ENCODE measurements at places on chromosomes 6 and 20.

DNA sequence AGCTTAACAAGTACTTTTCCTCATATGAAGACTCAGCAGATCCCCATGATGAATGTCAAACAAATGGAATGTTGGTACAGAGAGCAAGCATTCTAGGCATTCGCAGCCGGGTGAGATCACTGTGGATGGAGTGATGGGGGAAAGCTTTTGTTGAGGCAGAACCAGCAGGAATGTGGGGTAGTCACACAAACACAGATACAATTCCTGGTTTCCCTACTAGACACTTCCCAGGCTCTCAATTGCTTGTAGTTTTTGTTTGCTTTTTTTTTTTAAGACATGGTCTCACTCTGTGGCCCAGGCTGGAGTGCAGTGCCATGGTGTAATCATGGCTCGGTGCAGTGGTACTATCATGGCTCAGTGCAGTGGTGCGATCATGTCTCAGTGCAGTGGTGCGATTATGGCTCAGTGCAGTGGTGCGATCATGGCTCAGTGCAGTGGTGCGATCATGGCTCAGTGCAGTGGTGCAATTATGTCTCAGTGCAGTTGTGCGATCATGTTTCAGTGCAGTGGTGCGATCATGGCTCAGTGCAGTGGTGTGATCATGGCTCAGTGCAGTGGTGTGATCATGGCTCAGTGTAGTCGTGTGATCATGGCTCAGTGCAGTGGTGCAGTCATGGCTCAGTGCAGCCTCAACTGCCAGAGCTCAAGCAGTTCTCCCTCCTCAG is 15.4 kb upstream of the IER3 start:
- DNase-seq = no peak

DNA sequence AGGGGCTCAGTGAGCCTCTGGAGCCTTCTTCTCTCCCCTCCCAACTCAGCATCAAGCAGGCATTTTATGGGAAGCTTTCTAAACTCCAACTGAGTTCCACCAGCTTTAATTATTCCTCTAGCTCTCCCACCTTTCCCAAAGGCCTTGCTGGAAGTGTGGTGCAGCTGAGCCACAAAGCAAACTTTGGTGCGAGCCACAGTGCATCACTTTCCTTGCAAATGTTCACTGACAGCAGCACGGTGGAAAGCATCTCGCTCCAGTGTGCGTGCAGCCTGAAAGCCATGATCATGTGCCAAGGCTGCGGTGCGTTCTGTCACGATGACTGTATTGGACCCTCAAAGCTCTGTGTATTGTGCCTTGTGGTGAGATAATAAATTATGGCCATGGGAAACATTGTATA is 78.8 kb downstream of the ASXL1 start:
- DNase-seq = no peak

DNA sequence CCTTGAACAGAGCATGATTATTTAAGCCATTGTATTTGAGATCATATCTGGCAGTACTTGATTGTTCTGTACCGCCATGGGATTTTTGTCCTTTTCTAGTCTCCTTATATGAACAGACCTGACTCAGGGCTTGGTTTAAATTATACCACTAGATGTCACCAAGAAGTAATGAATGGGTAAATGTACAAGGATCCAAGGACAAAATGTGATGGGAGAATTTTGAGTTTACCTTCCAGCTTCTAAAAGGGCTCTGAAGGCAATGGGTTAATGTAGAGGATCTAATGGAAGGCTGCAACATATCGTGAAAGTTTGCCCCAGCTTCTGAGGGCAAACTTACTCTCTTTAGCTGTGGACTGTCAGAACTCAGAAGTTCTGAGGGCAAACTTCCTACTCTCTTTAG is 12.0 kb downstream of the RNF8 start:
- no peak for DNase-seq

DNA sequence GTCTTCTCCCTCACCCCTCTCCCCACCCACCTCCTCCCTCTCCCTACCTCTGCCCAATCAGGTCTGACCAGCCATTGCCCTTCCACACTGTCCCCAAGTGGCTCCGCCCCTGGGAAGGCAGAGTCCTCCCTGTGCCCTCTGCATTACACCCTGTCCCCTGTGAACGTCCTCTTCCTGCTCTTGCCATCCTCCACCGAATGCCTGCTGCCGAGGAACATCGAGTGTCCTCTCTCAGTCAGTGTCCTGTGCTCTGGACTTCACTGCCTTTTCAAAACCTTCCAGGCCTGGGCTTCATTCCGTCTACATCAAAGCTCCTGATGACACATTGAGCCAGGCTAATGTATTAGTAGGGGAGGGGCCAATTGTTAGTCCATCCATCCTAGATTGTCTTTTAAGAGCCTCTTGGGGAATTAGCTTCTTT is 3.3 kb upstream of the PACSIN1 start:
- no peak for DNase-seq

DNA sequence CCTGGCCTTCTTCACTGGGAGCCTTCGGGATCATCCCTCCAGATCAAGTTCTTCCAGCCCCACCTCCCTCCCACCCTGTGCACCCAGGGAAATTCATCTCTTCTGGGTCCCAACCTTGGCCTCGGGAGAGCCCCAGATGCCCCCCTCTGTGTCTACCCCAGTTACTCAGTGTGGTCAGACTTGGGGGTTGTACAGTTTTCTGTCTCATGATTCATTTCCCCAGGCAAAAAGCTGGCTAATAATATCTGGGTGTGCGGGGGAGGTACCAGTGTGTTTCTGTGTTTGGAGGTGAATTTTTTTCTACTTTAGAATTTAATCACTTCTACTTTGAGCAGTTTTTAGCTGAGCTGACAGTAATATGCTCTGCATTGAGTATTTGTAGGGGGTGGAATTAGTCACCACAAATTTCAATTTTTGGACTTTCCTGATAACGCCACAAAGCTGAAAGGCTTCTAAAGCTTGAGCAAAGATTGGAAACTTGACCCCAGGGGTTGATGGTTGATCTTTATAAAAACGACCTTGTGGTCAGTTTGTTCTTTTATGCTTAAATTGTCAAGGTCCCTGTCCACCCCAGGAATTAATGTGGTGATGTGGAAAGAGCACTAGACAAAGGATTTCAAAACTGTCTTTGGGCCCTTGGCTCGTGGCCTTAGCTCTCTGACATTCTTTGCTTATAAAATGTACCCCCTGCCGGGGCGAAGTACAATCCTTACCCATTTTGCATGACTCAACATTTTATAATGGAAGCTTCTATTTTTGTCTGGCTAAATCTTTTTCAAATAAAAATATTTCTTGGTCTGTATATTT is 284.7 kb upstream of the TAB2 start:
- DNase-seq = peak; percentile 65

- no peak for DNase-seq
Observed at GRCh38 chr20:61732511-61733210, 333.0 kb downstream of the TAF4 start.

- DNase-seq = no peak
Observed at GRCh38 chr6:139474145-139475108, 100.0 kb upstream of the CITED2 start.

GRCh38 chr6:53985366-53985765 is 125.9 kb upstream of the MLIP start:
- DNase-seq = no peak

DNA sequence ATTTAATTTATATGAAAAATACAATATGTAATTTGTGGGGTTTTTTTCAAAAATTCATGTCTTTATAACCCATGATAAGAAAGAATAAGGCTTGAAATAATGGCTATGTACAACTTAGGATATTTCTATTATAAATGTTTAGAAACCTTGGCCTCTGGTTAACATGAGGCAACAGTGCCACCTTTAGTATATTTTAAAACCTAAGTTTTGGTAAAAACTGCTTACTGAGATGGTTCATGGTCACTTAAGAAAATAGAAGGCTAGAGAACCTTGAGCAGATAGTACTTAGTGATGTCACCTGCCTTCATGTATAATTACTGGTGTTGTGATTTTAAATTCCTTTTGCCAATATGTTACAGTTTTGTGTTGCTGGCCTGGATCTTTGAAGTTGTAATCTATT is 176.4 kb downstream of the ADGB start:
- no peak for DNase-seq

DNA sequence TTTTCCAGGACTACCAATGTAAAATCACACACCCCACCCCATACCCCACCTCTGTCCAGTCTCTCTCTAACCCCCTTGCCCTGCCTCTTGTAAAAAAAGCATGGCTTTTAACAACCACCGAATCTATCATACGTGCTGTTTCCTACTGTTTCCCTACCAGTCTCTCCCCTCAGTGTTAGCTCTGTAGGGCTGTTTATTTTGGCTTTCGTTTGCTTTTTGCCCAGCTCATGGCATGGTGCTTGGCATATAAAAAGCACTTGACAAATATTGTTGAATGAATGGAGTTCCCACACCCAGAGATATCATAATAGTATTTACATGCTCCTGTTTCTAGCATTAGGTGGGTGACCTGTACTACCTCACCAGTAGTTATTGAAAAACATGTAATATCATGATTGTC is 148.2 kb downstream of the OPRM1 start:
- no peak for DNase-seq

- no peak for DNase-seq
Observed at GRCh38 chr6:130520221-130520620, 154.4 kb downstream of the TMEM200A start.

GRCh38 chr20:51036827-51037531 is 14.1 kb upstream of the KCNG1 start:
- DNase-seq = no peak

DNA sequence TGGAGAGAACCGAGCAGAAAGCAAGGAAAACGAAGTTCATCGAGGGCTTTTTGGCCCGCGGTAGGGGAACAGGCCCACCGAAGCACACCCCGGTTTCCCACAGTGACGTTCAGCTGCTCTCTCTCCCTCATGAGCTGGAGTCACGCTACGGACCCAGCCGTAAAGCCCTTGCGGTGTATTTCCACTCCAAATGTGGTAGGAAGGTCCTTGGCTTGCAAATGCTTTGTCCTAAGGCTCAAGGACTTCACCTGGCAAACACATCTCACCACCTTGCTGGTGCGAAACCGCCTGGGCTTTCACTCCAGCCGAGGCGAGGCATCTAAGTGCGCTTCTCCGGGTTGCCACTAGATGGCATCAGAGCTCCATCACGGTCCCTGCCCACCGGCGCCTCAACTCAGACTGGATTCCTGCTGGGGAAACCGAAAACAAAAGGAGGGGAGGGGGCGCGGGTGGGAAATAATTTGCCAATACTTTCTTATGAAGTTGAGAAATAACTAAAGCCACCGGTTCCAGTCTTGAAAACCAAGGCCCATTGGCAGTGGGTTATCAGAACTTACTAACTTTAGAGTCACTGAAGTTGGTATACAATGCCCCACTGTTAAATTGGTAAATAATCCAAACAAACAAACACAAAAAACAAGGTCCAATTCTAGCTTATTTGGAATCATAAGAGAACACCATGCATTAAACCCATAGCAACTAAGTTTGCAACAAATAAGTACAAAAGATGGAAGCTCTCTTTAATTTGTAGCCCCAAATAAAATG is 13.4 kb upstream of the FOXC1 start:
- DNase-seq = peak; percentile 82

GRCh38 chr6:156250593-156250992 is 526.6 kb upstream of the ARID1B start:
- no peak for DNase-seq

DNA sequence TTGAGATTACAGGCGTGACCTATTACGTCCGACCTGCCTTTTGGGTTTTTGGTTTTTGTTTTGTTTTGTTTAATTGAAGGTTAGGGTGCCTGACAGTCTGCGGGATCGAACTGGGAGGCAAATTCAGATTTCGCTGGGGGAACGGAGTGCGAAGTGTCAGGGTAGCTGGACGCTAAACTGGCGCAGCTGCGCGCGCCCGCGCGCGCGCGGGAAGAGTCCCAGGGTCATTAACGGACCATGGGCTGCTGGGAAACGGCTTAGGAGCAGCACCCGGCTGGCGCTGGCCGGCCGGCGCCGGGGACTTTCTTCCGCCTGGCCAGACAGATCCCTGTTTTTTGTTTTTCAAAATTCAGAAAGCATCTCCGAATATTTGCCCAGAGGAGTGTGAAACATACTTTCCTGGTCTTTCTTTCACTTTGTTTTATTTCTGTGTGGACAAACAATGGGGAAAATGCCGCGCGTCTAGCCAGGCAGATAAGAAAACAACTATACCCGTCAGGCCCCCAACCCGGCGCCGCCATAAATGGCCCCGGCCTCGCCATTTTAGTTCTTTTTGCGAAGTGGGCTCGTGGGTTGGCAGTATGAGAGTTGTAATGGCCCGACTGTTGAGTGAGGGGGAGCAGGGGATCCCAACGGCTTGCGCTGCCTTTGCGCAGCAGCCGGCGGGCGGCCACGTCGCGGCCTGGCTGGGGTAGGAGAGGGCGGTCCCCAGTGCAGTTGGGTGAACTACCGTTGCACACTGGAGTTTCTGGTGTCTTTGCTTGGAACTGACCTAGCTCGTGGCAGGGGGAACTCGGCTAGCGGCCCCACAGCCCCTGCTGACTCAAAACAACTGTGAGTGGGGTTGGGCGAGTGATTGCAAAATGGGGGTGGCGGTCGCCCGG is 7.1 kb downstream of the HSPA1B start:
- peak; percentile 94 for DNase-seq

DNA sequence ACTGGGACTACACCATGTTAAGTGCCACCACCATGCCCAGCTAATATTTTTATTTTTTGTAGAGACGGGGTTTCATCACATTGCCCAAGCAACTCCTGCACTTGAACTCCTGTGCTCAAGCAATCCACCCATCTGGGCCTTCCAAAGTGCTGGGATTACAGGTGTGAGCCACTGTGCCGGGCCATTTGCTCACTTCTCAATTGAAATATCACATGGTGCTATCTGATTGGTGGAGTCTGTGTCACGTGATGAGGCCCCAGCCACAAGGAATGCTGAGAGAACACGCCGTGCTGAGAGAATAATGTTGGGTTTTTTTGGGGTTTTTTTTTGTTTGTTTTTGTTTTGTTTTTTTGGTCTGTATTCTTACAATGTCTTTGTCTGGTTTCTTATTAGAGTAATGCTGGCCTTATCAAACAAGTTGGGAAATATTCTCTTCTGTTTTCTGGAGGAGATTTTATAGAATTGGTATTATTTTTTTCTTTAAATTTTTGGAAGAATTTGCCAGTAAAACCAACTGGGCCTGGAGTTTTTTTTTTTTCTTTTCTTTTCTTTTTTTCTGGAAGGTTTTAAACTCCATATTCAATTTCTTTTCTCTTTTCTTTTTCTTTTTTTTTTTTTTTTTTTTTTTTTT is 183.2 kb upstream of the KCNG1 start:
- no peak for DNase-seq

GRCh38 chr20:62576815-62577489 is 65.4 kb upstream of the SLCO4A1 start:
- DNase-seq = no peak

- DNase-seq = no peak
Observed at GRCh38 chr6:21592953-21593352, 598 bp upstream of the SOX4 start.

DNA sequence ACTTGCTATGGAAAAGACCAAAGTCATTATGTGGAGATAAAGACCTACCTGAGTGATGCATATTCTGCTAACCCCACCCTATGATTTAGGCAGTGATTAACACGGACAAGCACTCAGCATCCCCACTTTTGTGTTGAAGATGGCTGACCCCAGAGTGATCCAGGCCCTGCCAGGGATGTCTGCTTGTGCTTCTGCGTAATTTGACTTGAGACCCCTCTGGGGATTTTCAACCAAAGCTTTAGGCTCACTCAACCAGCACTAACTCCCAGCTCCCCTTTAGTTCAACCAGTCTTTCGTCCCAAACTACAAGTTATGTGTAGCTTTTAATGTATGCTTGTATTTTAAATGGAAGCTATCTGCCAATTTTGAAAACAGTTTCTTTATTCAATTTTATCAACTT is 538.0 kb upstream of the ID4 start:
- no peak for DNase-seq

GRCh38 chr20:14193885-14194284 is 143.5 kb downstream of the FLRT3 start:
- DNase-seq = no peak

- no peak for DNase-seq
Observed at GRCh38 chr6:46357591-46357990, 133.7 kb downstream of the RCAN2 start.

All from activated CD8-positive, alpha-beta memory T cell treated with anti-CD3 and anti-CD28 coated beads, Interleukin-2, amount 50 U/mL, for 48 hours (primary cell).